ENCODE measurements at places on chromosomes 2 and 18. TPM values are rescaled to one million over a fixed set of nuclear protein-coding genes. Genes with fewer than 3 reads are reported as not detected.

FEV gene
- not detected for total RNA-seq

HOXD12 gene
- total RNA-seq = not detected

ABCB11 gene
- total RNA-seq = under 0.01 TPM

PMAIP1 gene
- total RNA-seq = 4.0 TPM

ZNF804A gene
- total RNA-seq = not detected

RIT2 gene
- total RNA-seq = not detected

ARMC9 gene
- 221 TPM for total RNA-seq

HDAC4 gene
- 23.3 TPM for total RNA-seq

RUFY4 gene
- not detected for total RNA-seq

FTCDNL1 gene
- 5.0 TPM for total RNA-seq

PDE1A gene
- 42.0 TPM for total RNA-seq

STRADB gene
- 55.7 TPM for total RNA-seq
